Dorsolateral prefrontal cortex (tissue), 122 donors: ENCODE measurements at places on chromosomes 7 and 10.
A peak's percentile ranks its signal among the peaks of the same experiment; 100 is the strongest.

GRCh38 chr10:188546-188945, 53.3 kb downstream of the ZMYND11 start:
- no peak for DNase-seq

GRCh38 chr7:83546586-83546985, 102.4 kb downstream of the SEMA3E start:
- no peak for DNase-seq

- DNase-seq = no peak
These were observed 50.3 kb upstream of the GSAP start for GRCh38 chr7:77466450-77466849.

DNA sequence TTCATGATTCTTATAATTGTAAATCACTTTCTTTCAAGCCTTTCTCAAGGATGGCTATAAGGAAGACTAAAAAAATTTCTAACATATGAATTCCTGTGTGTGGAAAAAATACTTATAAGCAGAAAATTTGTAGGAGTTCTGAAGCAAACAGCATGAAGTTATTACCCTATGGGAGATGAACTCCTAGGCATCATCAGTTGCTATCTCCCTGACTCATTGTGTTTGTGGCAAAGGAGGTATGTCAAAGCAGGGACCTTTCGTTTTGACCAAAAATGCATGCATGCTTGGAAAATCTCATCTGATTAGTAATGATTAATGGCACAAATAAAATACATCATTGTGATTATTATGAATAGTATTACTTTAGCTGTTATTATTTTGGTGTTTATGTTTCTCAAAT, 59.4 kb downstream of the CALCR start:
- no peak for DNase-seq

DNA sequence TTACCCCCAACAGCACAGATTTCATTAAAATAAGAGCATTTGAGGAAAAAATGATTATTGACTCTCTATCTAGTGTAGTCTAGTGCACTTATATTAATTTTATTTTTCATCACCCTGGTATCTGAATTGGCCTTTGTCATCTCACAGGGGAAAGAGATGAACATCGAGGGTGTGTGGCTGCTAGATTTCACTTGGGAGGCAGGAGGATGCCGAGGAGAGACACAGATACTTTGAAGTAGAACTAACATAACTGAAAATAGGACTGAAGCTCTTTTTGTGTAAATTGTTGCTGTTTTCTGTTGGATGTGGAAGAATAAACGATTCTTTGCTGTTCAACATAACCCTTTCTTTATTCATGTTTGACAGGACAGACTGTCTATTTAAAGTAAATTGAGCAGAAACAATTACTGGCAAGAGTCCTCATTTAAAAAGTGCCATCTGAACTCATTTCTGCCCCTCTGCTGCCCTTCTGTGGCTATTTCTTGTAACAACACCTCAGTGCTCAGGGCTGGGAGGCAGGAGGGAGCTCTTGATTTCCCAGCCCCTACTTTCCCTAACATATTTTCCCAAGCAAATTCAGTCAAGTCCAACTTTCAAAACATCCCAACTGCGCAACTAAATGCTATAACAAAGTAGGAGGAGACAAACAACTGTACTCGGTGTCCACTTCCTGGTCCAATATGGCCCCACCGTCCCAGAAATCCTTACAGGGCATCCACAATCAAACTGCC, 15.6 kb downstream of the LYZL1 start:
- DNase-seq = peak; percentile 43

- DNase-seq = no peak
These were observed 7.5 kb downstream of the MET start for GRCh38 chr7:116679500-116679899.

- DNase-seq = no peak
These were observed 28.4 kb upstream of the CDHR3 start for GRCh38 chr7:105934572-105935185.

DNA sequence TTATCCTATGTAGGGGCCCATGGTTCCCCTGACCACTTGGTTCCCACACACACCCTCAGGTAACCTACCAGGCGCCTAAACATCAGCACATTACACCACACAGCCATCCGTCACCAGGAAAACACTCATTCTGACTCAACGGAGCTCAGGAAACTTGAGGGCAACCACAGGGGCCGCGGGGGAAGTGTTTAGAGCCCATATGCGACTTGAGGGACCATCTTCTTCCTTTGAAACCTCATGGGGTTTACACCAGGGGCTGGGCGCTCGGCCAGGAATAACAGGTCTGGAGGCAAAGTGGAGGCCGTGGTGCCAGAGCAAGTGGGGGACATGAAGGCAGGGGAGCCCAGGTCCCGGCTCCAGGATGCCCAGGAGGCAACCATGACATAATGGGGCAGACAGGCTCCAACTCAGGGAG, 1.5 kb downstream of the STX1A start:
- DNase-seq = no peak

DNA sequence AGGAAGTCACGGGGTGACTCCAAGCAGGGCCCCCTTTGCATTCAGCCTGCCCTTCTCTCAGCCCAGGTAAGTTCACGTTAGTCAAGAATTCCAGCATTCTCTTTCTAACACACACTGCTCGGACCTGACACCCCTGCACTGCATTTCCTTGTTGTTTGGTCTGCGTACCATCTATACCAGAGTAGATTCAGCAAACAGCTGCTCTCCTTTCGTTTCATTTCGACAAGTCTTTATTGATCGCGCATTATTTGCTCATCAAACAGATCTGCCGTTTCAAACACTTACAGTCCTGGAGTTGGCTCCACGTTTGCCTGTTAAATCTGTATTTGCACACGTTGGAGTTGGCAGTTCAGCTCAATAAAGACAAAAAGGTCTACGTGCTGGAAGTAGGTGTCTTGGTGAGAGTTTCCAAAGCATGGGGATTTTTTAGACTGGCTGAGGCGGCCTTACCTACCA, 495.1 kb downstream of the RPS24 start:
- DNase-seq = no peak

DNA sequence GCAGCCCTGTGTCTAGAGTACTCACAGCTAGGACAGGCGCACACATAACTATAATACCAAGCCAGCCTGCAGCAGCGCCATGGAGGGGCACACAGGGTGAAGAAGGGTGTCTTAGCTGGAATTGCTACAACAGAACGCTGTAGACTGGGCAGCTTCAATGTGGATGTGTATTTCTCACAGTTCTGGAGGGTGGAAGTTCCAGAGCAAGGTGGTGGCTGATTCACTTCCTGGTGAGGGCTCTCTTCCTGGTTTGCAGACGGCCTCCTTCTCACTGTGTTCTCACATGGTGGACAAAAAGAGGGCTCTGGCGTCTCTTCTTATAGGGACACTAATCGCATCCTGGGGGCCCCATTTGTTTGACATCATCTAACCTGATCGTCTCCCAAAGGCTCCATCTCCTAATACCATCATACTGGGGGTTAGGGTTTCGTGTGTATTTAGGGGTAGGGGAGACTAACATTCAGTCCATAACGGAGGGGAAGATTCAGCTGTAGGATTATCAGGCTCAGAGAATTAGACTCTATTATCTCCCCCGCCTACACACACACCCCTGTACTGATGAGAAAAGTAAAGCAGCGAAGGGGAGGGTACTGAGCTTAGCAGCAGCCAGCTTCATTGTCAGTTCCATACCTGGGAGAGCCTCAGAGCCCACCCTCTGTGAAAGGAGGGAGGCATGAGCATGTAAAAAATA, 289.1 kb downstream of the CCDC3 start:
- no peak for DNase-seq

GRCh38 chr10:103829838-103830465, 25.4 kb downstream of the SH3PXD2A start:
- DNase-seq = no peak
